ENCODE measurements at places on chromosomes 6 and 20.
A peak's percentile ranks its signal among the peaks of the same experiment; 100 is the strongest.

DNA sequence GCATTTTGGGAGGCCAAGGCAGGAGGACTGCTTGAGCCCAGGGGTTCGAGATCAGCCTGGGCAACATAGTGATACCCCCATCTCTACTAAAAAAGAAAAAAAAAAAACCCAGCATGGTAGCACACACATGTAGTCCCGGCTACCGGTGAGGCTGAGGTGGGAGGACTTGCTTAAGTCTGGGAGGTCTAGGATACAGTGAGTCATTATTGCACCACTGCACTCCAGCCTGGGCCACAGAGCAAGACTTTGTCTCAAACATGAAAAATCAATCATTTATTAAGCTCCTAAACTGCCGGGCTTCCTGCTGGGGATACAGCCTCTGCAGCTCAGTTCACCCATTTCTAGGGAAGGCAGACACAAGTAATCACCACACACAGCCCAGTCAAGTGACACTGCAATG lies 7.3 kb upstream of the USP45 start:
- DNase-seq = no peak

DNA sequence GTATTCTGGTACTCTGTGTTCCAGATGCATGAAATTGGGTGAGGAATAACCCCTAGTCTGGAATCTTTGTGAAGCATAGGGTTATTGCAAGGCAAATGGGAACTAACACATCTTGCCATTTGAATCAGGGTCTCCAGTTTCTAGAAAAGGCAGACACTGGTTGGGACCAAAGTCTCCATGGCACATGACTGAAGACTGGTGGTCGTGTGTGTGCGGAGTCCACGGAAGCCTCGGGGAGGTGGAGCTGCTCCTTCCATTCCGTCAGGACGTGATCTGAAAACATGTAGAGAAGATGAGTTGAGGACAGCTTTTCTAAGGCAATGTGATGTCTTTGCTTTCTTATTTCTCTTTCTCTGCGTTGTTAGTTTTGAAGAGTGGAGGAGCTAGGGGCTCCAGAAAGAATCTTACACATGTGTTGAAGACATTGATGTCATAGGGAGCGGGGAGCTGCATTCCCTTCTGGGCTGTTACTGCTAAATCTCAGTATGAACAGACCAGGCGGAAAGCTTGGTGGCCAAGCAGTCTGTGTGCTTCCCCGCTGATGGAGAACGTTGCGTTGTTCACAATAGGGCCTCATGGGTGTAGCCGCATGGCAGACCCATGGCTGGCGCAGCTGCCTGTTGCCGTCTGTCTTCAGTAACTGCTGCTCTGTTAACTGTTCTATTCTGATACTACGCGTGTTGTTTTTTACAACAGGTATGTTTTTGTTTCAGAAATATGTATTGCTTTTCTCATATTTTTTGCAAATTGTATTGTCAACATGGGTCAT lies 4.8 kb upstream of the SLC17A9 start:
- no peak for DNase-seq

DNA sequence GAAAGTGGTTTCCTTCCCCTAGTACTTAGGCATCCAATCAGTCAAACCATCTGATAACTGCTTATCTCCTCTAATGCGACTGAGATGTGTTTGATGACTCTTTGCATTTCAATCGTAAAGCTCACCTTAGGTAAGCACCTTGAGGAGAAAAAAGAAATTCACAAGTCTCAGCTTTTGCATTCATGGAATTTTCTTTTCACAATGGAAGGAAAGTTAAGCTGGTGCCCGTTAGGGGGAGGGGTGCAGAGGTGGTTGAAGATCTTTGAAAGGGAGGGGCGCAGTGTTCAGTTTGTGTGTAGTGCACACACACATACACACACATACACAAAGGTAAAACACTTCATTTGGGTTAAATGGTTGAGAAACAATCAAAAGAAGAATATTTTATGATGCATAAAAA lies 87.1 kb upstream of the SALL4 start:
- no peak for DNase-seq

DNA sequence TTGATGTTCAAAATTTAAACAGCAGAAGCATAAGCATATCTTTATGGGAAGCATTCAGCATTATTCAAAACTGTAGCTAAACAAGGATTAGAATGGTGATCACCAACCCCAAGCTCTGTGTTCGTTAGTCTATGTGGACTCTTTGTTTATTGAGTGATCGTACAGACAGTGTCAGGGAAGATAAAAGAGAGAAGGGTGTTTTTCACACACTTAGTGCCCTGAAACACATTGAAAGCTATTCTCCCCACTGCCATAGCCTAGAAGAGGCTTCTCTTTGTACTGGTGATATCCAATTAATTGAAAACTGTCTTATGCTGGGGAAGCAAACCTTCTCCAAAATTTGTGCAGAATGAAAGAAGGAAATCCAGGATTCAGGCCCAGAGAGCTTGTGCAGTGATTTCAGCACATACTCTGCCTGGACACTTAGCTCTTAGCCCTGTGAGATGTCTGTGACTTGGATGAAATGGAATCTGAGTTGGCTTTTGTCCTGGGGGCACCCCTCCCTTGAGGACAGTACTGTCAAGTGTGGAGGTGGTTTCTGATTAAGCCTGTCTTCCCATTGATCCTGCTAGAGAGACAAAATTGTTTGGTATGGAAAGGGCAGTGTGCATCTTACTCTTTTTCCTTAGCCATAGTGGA lies 125.7 kb upstream of the MTHFD1L start:
- no peak for DNase-seq

GRCh38 chr20:21339499-21339898 lies 36.4 kb downstream of the XRN2 start:
- no peak for DNase-seq

- no peak for DNase-seq
These were observed 5.9 kb upstream of the ADRM1 start for GRCh38 chr20:62296724-62297448.

GRCh38 chr6:137471986-137472385 lies 22.2 kb downstream of the OLIG3 start:
- no peak for DNase-seq

DNA sequence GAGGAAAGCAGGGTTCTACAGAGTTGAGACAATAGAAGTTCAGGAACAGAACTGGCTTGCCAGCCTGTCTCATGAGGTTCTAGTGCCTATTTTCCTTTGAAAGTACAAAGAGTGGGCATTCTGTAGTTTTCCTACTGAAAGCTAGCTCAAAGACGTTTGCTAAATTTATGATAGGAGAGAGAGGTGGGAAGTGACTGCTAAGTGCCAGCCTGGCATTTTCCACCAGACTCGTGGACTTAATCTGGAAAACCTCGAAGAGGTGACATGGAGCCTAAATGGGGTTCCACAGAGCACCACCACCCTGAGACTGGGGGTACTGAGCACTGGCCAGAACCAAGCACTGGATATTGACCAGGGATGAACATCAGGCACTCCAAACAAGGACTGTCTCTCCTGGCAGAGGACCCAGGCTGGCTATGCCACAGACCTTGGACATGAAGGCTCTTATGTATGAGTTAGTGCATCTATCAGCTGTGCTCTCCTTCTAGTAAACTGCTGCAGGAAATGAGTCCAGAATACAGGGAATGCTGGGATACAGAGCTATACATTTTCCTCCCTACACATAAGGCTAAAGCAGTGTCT lies 7.1 kb downstream of the PEX6 start:
- DNase-seq = no peak

- DNase-seq = no peak
These were observed 362.7 kb upstream of the IMPG1 start for GRCh38 chr6:76435174-76435573.

DNA sequence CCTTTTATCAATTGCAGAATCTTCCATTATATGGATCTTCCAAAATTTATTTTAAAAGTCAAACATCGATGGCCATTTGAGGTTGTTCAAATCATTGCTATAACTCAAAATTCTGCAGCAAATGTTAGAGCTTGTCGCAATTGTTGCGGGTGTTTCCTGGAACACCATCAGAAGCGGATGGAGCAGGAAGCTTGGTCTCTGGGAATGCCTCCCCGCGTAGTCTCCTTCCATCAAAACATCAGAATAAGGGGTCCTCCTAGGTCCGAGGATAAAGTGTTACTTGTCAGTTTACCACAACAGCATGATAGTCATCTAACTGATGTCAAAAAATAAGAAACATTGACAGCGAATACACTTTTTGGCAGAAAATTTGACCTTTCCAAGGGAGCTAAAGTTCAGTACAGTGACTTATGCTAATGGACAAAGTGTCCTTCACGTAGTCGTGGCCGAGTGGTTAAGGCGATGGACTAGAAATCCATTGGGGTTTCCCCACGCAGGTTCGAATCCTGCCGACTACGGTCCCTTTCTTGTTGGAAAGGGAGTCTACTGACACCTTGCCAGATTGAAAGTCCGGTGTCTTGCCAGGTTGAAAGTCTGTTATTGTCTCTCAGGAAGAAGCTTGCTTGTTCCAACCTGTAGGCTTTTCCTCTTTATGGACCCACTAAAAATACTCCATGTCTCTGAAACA lies 59.0 kb upstream of the ZNF184 start:
- DNase-seq = no peak

DNA sequence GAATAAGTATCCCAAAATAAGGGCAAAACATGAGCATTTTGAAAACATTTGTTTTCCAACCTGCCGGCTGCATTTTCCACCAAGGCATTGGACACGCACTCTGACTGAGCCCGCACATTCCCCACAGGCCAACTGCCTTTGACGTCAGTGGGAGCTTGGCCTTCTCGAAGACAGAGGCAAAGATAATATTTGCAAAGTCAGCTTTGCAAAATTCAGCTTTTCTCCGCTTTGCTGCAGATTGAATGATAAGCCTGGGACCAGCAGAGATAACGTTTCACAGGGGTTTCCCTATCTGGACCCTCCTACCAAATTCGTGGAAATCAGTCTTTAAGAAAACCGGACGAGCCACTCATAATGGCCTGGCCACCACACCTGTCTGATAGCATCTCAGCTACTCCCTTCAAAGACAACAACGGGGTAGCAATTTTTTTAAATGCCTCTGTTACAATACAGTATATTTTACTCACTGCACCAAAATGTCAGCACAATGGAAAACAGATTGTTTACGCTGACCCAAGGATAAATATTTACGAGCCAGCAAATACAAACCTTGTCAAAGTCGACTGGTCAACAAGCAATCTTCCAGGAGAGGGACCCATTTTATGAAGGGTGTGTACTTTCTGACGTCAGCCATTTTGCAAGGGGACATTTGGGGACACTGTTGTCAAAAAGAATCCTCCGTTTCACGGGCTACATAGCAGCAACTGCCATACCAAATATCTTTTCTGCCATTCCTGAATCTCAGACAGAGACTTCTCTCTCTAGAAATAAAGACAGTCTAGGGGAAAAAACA lies 100.5 kb downstream of the TFAP2A start:
- no peak for DNase-seq

- no peak for DNase-seq
These were observed 256.4 kb downstream of the ARID1B start for GRCh38 chr6:157033428-157034140.

DNA sequence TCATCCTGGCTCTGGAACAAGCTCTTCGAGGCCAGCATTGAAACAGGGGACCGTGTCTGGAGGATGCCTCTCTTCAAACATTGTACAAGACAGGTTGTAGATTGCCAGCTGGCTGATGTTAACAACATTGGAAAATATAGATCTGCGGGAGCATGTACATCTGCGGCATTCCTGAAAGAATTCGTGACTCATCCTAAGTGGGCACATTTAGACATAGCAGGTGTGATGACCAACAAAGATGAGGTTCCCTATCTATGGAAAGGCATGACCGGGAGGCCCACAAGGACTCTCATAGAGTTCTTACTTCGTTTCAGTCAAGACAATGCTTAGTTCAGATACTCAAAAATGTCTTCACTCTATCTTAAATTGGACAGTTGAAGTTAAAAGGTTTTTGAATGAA lies 3.6 kb upstream of the CDKN1A start:
- no peak for DNase-seq

DNA sequence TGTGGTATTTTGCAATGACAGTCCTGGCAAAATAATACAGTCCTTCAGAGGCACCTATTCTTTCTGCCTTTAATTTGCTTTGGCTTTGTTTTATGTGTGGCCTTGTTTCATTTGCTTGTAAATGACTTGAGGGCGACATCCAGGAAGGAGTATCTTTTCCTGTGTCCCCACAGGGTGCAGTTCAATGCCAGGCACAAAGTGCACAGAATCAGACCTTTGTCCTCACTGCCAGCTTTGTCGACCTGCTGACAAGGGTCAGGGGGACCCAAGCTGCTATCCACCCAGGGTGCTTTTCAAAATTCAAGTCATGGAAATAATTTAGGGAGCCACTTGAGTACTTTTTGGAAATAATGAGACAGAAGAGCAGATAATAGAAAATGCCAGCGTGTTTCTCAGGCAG lies 37.0 kb upstream of the CDKN1A start:
- no peak for DNase-seq

DNA sequence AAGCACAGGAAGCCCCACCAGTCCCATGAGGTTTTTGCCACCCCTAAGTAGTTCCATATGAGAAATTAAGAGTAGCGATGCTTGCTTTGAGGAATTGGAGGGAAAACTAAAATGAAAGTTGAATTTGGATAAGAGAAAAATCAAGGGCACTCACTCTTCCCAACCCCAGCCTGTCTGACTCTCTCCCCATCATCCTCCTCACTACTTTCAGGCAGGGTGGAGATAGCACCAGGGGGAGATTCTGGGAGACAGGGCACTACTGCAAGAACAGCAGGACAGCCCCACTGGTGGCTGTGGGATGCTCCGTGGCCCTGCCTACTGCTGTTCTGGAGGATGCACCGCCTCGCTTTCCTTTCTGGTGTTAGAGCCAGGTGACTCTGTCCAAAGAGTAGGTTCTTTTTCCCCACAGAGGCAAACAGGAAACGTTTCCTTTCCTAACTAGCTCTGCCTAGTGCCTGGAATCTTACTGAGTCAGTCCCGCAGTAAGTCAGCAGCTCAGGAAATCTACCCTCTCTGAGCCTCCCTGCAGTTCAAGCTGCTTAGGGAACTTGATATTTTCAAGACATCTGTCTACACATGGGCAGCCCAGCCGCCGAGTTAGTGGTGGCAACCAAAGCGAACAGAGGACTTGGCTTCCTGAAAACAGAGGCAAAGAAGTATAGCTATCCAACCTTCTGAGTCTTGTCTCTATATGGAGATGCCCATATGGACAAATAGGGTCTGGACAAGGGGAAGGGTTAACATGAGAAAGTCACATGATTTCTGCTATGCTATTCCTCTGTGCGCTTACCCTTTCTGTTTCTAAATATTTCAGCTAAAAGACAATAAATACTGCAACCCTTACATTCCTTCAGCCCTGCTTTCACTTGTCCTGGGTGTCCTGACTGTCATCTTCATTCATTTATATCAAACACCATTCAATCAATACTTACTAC lies 11.4 kb downstream of the HLA-E start:
- peak; percentile 71 for DNase-seq

- DNase-seq = no peak
These were observed 30.7 kb downstream of the PNLDC1 start for GRCh38 chr6:159830501-159831372.

- no peak for DNase-seq
These were observed 5.4 kb upstream of the GJA10 start for GRCh38 chr6:89888871-89889270.

DNA sequence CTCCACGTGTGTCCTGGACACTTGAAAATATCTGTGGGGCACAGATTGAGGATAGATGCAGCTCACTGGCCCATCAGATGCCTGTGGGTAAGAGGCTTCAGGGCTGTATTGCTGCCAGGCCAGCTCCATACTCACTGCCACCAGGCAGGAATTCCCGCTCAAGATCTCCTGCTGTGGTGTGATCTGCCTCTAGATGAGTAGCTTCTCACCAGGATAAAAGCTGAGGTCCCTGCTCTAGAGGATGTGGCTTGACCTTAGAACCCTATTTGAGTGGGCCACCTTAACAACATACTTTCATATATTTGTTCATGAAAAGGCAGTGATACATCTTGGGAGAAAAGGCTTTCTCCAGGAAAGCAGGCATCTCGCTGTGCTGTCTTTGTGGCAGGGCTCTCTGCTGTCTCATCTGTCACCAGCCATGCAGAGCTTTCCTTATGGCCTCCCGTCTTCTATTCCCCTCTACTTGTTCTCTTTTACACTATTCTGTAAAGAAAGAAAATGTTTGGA lies 165.7 kb upstream of the RNF217 start:
- DNase-seq = no peak
